Stimulated activated CD8-positive, alpha-beta memory T cell treated with anti-CD3 and anti-CD28 coated beads, Interleukin-15, amount 100 ng/mL, for 24 hours (primary cell): ENCODE measurements at places on chromosomes 1 and 21.
A peak's percentile ranks its signal among the peaks of the same experiment; 100 is the strongest.

DNA sequence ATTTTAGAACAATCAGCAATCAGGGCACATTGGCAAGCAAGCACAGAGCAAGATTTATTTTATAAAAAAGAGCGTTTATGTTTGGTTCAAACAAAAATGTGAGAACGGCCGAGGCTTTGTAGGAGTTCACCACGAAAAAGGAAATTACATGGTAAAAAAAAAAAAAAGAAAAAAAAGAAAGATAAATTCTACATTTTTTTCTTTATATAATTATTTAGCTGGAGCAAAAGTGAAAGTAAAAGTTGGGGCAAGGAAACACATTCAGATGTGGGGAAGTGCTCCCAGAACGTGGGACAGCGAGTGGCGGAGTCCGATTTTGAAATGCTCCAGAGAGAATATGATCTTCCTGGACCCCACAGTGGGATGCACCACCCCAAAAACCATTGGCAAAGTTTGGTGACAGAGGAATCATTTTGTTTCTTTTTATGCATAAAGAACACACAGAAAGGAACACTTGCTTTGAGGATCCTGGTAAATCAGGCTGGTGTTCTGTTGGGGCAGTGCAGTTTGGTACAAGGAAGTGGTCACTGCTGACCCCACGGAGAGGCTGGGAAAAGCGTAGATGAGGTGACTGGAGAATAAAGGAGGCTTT is 16.3 kb upstream of the ATP5PO start:
- no peak for DNase-seq

DNA sequence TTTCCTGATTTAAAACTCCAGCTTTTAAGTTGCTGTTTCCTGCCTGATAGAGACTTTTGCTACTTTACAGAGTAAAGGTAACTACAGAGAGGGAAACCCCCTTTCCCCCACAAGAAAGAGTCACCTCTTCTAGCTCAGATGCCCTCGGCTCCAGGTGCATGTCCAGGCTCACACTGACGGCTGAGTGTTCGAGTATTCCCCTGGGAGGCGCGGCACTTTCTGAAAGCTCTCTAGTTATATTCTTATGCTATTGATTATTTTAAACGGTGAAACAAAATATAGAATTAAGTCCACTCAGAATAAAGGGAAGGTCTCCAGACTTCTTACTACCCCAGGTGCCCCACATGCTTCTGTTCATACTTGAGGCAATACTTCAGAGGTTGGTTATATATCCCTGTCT is 160.3 kb upstream of the FMN2 start:
- no peak for DNase-seq

DNA sequence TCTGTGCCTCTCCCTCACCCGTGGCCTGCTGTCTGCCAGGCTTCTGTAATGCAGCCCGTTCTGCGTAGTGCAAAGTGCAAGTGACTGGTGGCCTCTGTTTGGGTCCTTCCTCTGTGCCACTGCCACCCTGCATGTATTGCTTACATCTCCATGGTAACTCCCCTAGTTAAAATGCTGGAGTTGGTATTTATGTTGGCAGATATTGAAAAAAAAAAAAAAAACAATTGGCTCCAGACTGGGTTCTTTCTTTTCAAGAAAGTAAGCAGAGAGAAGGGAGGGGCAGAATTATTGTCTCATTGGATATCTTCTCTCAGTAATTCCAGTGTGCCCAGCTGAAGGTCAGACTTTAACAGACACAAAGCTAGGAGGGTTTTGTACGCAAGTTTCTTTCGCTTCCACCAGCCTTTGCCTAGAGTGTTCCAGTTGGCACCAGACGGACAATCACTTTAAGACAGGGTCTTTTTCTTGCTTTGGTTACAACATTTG is 242.3 kb downstream of the PBX1 start:
- no peak for DNase-seq

GRCh38 chr1:61274939-61275338 is 192.6 kb downstream of the NFIA start:
- DNase-seq, result no peak

DNA sequence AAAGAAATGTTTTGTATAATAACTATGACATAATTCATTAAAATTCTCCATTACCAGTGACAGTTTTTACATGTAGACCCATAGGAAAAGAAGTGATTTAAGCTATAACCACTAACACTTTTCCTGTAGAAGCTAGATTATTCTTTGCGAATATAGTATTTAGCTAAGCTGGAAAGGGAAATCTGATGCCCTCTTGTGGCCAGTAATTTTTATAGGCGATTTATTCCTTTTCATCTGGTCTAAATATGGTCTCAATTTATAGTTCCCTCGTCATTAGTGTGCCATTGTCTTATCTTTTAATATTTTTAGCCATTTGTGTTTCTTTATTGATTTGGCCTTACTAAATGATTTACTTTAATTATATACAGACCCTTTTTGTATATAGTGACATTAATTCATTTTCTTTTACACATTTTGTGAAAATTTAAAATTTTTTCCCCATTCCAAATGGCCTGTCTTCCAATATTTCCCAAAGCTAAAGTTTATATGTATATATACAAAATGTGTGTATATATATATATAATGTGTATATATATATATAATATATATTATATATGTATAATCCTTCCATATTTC is 26.7 kb downstream of the BTG3 start:
- DNase-seq, result no peak

GRCh38 chr1:55035904-55036303 is 3.4 kb upstream of the PCSK9 start:
- no peak for DNase-seq

- DNase-seq, result peak; percentile 67
Observed at GRCh38 chr1:213051127-213051880, at the start of gene RPS6KC1. Gene RPS6KC1 (plus strand): TSS chr1:213051241. CDS start chr1:213051405, 164 bp downstream.
